ENCODE measurements at places on chromosomes 4 and X. TPM values are rescaled to one million over a fixed set of nuclear protein-coding genes. Genes with fewer than 3 reads are reported as not detected.
A peak's percentile ranks its signal among the peaks of the same experiment; 100 is the strongest.

DNA sequence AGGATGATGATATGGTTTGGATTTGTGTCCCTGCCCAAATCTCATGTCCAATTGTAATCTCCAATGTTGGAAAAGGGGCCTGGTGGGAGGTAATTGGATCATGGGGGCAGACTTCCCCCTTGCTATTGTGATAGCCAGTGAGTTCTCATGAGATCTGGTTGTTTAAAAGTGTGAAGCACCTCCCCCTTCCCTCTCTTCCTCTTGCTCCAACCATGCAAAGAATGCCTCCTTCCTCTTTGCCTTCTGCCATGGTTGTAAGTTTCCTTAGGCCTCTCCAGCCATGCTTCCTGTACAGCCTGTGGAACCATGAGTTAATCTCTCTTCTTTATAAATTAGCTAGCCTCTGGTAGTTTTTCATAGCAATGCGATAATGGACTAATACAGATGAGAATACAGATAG, 19.7 kb upstream of the ALG13 start:
- no peaks in the 10 kb centered on the region for H3K36me3 ChIP-seq
- no peak for DNase-seq
- H3K4me1 ChIP-seq = no peaks in the 10 kb centered on the region
- no peaks in the 10 kb centered on the region for H3K27me3 ChIP-seq
- H3K4me3 ChIP-seq = no peak overlapping the region

DNA sequence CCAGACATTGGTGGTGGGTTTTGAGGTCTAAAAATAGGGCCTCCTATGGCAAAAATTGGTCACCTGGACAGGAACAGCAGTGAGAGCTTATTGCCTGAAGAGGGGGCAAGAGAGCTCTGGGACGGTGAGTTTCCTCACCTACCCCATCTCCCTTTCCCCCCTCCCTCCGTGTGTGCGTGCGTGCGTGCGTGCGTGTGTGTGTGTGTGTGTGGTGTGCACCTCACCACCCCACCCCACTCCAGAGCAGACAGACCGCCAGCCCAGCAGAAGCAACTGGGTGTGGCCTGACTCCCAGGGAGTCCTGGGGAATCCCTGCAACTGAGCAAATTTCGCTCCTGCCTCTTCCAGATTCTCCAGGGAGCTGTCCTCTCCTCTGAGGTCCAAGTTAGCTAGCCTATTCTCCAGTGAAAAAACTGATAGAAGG, 44.7 kb downstream of the PRPS1 start:
- no peaks in the 10 kb centered on the region for H3K36me3 ChIP-seq
- H3K27me3 ChIP-seq = no peaks in the 10 kb centered on the region
- H3K4me1 ChIP-seq = peaks cover 35% of the 10 kb centered on the region

DNA sequence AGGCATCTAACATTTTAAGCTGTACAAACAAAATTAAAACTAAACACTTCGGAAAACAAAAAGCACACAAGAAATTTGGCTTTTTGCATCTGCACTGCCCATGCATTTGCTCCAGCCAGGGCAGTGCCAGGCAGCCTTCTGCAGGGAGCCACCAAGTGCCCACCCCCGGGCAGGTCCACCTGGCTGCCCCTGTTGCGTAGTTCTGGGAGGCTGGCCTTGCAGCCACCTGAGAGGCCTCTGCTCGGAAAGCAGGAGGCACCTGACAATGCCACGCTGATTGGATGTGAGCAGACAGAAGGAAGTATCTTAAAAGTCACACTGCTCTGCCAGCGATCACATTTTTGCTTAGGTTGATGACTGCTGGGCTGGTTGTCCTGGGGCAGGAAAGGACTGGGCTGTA, 3.5 kb downstream of the TMEM271 start:
- H3K27ac ChIP-seq = no peak overlapping the region
- H3K36me3 ChIP-seq = no peaks in the 10 kb centered on the region
- H3K27me3 ChIP-seq = peaks cover 44% of the 10 kb centered on the region
- DNase-seq = no peak
- H3K4me1 ChIP-seq = no peaks in the 10 kb centered on the region

- H3K4me1 ChIP-seq = no peaks in the 10 kb centered on the region
- no peak for DNase-seq
- no peak overlapping the region for H3K4me3 ChIP-seq
- no peaks in the 10 kb centered on the region for H3K27me3 ChIP-seq
Observed at GRCh38 chr4:82381661-82382296, 8.0 kb upstream of the HNRNPD start.

DNA sequence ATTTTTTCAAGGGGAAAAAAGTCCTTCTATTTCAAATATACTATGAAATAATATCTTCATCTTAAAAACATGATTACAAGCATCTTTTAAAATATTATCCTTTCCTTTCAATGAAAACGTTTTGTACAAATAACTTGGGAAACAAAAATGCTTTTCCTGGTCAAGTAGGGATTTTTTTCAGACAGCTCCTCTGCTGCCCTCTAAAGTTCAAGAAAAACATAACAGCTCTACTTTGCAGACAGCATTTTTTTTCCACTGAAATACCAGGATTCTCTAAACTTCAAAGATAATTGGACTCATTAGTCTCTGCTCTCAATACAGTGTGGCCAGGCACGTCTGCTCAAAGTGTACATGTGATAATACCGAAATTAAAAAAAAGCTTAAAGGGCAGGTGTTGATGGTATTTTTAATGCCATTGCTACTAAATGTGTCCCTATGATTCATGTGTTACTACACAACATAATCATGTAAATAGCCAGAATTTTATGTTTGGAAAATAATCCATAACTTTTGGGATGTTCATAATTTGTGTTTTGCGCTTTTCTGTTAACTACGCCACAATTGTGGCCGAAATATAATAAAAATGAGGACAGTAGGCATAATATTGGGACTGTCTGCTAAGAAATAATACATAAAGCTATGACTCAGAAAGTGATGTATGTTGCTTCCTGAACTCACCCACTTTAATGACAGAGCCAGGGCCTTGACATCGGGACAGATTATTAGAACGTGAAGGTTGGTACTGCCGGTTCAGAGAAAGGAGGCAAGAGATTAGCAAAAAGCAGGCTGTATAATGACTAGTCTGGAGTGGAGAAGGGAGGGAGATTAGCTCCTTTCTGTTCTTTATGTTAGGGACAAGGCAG, 478.9 kb downstream of the KCNIP4 start:
- H3K27me3 ChIP-seq = peaks cover 5% of the 10 kb centered on the region
- peak; percentile 34 for DNase-seq
- no peak overlapping the region for H3K27ac ChIP-seq
- no peak overlapping the region for H3K4me3 ChIP-seq
- no peaks in the 10 kb centered on the region for H3K36me3 ChIP-seq

- H3K27ac ChIP-seq = no peak overlapping the region
- H3K4me1 ChIP-seq = peaks cover 4% of the 10 kb centered on the region
- no peaks in the 10 kb centered on the region for H3K27me3 ChIP-seq
- H3K36me3 ChIP-seq = no peaks in the 10 kb centered on the region
Observed at GRCh38 chrX:47585273-47585672, 3.0 kb downstream of the TIMP1 start.

DNA sequence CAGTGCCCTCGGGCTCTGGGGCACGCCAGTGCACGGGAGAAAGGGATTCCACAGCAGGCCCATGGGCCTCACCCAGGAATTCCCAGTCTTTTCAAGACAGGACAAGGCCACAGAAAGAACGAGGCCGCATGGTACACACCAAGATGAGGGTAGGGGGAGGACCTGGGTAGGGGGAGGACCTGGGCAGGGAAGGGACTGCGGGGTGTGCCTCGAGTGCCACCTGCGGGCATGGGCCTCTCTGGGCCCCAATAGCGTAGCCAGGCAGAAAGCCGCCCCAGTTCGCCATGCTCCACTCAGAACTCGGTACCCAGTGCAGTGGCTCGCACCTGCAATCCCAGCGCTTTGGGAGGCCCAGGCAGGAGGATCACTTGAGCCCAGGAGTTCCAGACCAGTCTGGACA, 14.0 kb upstream of the DUSP9 start:
- no peak overlapping the region for H3K27ac ChIP-seq
- H3K27me3 ChIP-seq = no peaks in the 10 kb centered on the region
- H3K4me1 ChIP-seq = peaks cover 7% of the 10 kb centered on the region
- no peaks in the 10 kb centered on the region for H3K36me3 ChIP-seq

The SCML2 gene
- polyA plus RNA-seq = 4.8 TPM

The ADH7 gene
- not detected for polyA plus RNA-seq
